ENCODE measurements at places on chromosomes 7 and 10. TPM values are rescaled to one million over a fixed set of nuclear protein-coding genes. Genes with fewer than 3 reads are reported as not detected.

LRIT1 gene
- total RNA-seq, result not detected

DNA sequence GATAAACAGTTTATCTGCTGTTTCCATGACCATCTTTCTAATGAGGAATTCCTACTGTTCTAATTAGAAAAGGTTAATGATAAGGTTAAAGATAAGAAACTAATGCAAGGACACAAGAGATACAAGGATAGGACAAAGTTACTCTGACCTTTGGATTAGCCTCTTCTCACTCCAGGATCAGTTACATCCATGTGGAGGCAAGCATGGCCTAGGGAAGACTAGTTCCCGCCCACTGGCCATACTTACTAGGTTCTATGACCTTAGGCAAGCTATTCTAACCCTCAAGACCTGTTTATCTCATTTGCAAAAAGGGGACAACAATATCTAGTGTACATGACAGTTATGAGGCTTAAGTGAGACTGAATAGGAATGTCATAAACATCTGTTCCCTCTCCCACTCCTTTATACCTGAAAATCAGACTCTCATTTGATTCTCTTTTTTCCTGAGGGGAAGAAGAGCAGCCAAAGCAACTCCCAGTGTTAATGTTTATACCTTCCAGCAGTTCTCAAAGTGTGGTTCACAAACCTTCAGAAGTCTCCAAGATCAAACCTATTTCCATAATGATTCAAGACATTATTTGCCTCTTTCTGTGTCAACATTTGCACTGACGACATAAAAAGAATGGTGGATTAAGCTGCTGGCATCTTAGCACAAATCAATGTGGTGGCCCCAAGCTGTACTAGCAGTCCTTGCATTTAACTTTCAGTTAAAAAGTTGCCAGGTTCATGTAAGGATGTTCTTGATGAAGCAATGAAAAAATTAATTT is 72.0 kb downstream of the SRPK2 start:
- H3K4me3 ChIP-seq, result no peak overlapping the region
- no peak for DNase-seq
- no peaks in the 10 kb centered on the region for H3K27me3 ChIP-seq
- peaks cover 27% of the 10 kb centered on the region for H3K4me1 ChIP-seq
- no peaks in the 10 kb centered on the region for H3K36me3 ChIP-seq
- no peak overlapping the region for H3K27ac ChIP-seq

TRIM50 gene
- not detected for total RNA-seq

FAM241B gene
- 37.5 TPM for total RNA-seq

VSTM2A gene
- not detected for total RNA-seq

GRCh38 chr10:86264481-86265231 is 101.9 kb downstream of the GRID1 start:
- H3K4me1 ChIP-seq, result no peaks in the 10 kb centered on the region
- H3K36me3 ChIP-seq, result no peaks in the 10 kb centered on the region
- DNase-seq, result no peak
- no peak overlapping the region for H3K27ac ChIP-seq
- H3K4me3 ChIP-seq, result no peak overlapping the region

GRCh38 chr7:67525588-67525987 is 529.0 kb downstream of the TYW1 start:
- H3K27me3 ChIP-seq, result no peaks in the 10 kb centered on the region
- H3K4me1 ChIP-seq, result no peaks in the 10 kb centered on the region
- DNase-seq, result no peak
- no peak overlapping the region for H3K27ac ChIP-seq
- H3K36me3 ChIP-seq, result no peaks in the 10 kb centered on the region

ZNF804B gene
- not detected for total RNA-seq

DNA sequence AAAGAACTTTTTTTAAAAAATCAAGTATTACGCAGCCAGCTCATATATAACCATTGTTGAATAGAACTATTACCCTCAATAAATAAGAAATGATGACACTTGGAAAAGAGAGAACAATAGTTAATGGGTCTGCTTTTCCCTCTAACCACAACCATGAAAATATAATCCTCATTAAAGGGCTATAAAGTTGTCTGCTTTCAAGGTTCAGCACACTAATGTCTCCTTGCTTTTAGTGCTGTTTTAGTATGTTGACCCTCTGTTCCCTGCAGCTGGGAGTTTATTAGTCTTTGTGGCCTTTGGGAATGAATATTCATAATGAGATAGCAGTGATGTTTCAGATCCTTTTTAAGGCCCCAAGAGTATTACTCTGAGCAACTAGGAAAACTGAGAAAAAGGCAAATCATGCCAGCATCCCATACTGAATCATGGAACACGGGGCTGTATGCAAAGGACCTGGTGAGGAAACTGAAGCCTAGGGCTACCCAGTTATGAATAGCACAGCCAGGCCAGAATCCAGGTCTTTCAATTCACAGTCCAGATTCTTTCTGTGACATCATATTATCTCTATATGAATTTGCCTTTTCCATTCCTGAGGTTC is 332.0 kb upstream of the LRGUK start:
- no peaks in the 10 kb centered on the region for H3K27me3 ChIP-seq
- H3K36me3 ChIP-seq, result no peaks in the 10 kb centered on the region
- H3K4me1 ChIP-seq, result peaks cover 3% of the 10 kb centered on the region
- H3K27ac ChIP-seq, result no peak overlapping the region
- DNase-seq, result no peak
- H3K4me3 ChIP-seq, result no peak overlapping the region

DNA sequence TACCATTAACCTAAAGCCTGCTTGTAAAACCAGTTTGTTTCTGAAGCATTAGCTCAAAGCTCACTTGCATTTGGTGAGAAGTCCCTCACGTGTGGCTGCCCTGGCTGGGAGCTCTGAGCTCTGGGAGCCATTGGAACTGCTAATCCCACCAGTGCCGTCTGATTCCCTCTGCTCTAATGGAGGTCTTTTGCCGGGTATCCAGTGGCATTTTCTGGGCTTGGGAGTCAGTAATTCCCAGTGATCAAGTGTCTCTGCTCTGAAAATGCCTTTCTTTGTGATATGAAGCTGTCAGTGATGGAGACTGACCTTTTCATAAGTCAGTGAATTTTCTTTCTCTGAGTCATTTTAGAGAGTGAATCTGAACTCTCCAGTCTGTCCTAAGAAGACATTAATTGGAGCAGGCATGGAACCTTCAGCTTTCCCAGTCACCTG is 36.9 kb upstream of the FAM20C start:
- peaks cover 6% of the 10 kb centered on the region for H3K4me1 ChIP-seq
- H3K4me3 ChIP-seq, result no peak overlapping the region
- no peaks in the 10 kb centered on the region for H3K27me3 ChIP-seq
- peak; percentile 26 for DNase-seq
- H3K36me3 ChIP-seq, result no peaks in the 10 kb centered on the region

DNA sequence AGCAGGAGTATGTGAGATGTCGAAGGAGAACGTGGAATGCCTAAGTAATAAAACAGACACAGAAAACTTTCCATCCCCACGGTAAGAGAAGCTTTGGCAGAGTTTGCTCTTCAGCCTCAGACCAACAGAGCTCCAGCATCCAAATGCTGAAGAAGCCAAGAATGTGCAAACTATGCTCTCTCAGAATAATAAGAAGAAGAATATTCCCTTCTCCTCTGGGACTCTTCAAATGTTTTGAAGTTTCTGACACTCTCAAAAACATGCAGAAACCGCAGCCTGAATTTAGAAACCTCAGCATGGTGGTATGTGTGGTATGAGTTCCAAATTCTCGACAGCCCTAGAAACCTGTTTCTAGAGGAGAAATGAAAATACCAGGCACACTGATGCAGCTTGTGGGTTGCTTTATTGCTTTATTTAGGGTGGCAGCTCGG is 113.3 kb downstream of the KCNMA1 start:
- no peak overlapping the region for H3K4me3 ChIP-seq
- H3K4me1 ChIP-seq, result peaks cover 9% of the 10 kb centered on the region
- H3K27me3 ChIP-seq, result no peaks in the 10 kb centered on the region

MACC1 gene
- 12.0 TPM for total RNA-seq

DNA sequence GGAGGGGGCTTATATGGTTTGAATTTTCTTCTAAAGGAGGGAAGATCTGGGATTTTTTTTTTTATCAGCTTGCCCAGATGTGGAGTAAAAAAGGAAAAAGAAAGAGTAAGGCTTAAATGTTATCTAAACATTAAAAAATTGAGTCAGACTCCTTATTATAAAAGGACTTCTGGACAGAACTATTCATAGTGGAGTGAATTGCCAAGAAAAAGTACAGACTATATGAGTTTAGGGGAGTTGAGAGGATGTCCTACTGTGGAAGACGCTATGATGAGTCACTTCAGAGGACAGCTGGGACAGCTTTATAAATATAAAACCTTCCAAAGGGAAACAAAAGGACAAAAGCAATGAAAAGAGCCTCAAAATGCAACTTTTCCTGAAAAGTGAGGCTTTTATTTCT is 73.0 kb downstream of the TFPI2 start:
- no peak overlapping the region for H3K27ac ChIP-seq
- no peaks in the 10 kb centered on the region for H3K36me3 ChIP-seq
- H3K4me1 ChIP-seq, result no peaks in the 10 kb centered on the region
- no peak overlapping the region for H3K4me3 ChIP-seq

MRC1 gene
- total RNA-seq, result not detected

DNA sequence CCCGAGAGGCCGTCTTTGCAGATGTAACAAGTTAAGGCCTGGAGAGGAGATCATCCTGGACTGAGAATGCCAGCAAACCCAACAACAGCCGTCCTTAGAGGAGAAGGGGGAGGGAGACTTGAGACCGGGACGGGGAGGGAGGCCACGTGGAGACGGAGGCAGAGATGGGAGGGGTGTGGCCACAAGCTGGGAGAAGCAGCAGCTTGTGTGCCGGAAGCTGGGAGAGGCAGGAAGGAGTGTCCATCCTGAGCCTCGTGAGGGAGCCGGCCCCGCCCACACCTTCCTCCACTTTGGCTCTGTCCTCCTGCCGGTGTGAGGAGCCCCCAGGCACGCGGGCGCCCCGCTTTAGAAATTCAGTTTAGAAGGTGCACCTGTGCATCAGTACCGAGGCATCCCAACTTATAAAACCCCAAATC is 95.7 kb downstream of the DNAJB6 start:
- no peaks in the 10 kb centered on the region for H3K27me3 ChIP-seq
- no peaks in the 10 kb centered on the region for H3K36me3 ChIP-seq
- H3K4me3 ChIP-seq, result peak overlapping the region; percentile 47
- peak overlapping the region; percentile 62 for H3K27ac ChIP-seq
- peaks cover 9% of the 10 kb centered on the region for H3K4me1 ChIP-seq

- peak; percentile 46 for DNase-seq
- H3K27me3 ChIP-seq, result no peaks in the 10 kb centered on the region
- H3K4me3 ChIP-seq, result peak overlapping the region; percentile 75
- H3K36me3 ChIP-seq, result no peaks in the 10 kb centered on the region
- H3K27ac ChIP-seq, result peak overlapping the region; percentile 92
Measured at GRCh38 chr7:27203964-27204594, 4.2 kb upstream of the HOXA13 start.

DNA sequence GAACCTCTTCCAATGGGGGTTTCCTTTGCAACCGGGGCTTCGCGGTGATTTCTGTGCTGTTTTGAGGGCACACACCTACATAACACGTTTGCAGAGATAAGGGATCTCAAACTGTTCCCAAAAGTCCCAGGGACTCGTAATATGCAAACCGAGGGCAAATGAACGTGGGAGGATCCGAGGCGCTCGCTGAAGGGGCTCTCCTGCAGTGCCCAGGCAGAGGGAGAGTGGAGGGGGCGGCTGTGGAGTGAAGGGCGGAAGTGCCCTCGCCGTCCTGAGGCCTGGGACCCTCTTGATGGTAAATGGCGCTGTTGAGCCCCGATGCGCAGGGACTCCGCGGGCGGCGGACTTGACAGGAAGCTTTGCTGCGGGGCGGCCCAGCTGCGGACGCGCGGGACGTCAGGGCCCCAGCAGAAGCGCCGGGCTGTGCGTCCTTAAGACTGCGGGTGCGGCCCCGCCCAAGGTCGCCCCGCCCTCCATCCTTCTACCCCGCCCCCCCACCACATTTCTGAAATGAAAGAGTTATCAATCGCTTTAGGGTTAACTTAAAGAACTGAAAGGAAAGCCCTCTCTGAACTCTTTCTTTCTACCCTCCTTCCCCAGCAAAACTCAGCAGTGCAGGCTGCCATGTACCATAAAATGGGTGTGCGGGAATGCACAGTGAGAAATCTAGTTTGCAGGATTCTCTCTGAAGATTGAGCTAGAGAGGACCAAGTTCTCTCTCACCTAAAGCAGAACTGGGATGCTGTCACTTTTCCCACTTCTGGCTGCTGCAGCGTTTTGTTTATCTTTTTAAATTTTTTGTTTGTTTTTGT is 151.8 kb upstream of the YAE1 start:
- no peak overlapping the region for H3K27ac ChIP-seq
- peak overlapping the region; percentile 68 for H3K4me3 ChIP-seq
- H3K36me3 ChIP-seq, result no peaks in the 10 kb centered on the region
- peak; percentile 10 for DNase-seq
- peaks cover 6% of the 10 kb centered on the region for H3K4me1 ChIP-seq
- peaks cover 53% of the 10 kb centered on the region for H3K27me3 ChIP-seq

REEP3 gene
- total RNA-seq, result 75.2 TPM

PAPOLB gene
- total RNA-seq, result 0.40 TPM

GIMAP4 gene
- not detected for total RNA-seq

DNA sequence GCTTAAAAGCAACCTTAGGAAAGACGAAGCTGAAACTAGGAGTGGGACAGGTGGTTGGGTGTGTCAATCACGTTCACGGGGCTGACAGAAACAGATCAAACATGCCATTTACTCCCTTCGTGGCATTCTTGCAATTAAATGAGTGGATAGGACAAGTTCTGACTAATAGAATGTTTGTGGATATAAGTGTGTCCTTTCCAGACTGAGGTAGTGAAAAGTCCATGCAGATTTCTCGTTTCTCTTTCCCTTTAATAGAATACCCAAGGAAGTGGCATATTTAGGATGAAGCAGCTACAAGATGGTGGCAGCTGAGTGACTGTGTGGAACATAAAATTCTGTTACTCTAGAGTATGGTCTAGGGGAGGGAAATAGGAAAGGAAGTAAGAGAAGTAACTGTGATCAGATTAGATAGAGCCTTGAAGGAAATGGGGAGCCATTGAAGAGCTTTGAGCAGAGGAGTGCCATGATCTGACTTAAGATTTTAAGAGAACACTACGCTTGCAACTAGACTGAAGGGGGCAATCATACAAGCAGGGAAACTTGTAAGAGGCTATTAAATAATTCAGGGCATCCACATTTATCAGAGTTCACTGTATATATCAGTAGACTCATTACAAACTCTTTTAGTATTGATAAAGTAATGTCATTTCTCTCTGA is 46.3 kb upstream of the HYAL4 start:
- H3K4me3 ChIP-seq, result peak overlapping the region; percentile 35
- H3K27me3 ChIP-seq, result no peaks in the 10 kb centered on the region
- peaks cover 19% of the 10 kb centered on the region for H3K4me1 ChIP-seq
- H3K36me3 ChIP-seq, result no peaks in the 10 kb centered on the region

DNA sequence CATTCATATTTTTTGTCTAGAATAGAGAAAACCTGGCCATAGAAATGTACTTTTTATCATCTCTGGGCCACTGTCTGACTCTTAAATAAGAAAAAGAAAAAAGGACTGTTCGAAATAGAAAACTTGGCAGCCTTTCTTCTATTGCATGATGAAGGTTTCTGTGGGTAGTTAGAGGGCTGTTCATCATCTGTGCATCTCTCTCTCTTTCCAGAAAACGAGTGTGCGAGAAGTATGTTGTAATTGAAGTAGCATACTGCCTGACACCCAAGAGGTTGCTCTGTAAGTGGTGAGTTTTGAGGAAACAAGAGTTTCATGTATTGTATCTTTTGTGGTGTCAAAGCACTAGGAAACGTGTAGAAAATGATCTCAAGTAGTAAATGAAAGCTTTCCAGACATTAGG is 343.2 kb upstream of the TMEM229A start:
- no peak overlapping the region for H3K27ac ChIP-seq
- no peak overlapping the region for H3K4me3 ChIP-seq

BCL7B gene
- 46.5 TPM for total RNA-seq

- H3K27me3 ChIP-seq, result no peaks in the 10 kb centered on the region
- no peaks in the 10 kb centered on the region for H3K36me3 ChIP-seq
- H3K27ac ChIP-seq, result no peak overlapping the region
Measured at GRCh38 chr7:22630069-22630468, 96.9 kb upstream of the IL6 start.

CALML3 gene
- not detected for total RNA-seq
